ENCODE measurements at places on chromosomes 16 and 17. TPM values are rescaled to one million over a fixed set of nuclear protein-coding genes. Genes with fewer than 3 reads are reported as not detected.

Gene GRAPL
- polyA plus RNA-seq, result 14.8 TPM

Gene PALB2
- 7.2 TPM for polyA plus RNA-seq

Gene SMURF2
- polyA plus RNA-seq, result 6.8 TPM

Gene PRR35
- polyA plus RNA-seq, result not detected

Gene MT4
- not detected for polyA plus RNA-seq

Gene KRTAP1-5
- not detected for polyA plus RNA-seq

Gene TMC8
- 2.1 TPM for polyA plus RNA-seq

Gene COL1A1
- polyA plus RNA-seq, result 96.7 TPM

Gene CEP112
- polyA plus RNA-seq, result 4.2 TPM

Gene TVP23B
- polyA plus RNA-seq, result 25.8 TPM

Gene SYT17
- 7.6 TPM for polyA plus RNA-seq

Gene HSPB9
- not detected for polyA plus RNA-seq

Gene ATAD5
- 0.46 TPM for polyA plus RNA-seq

Gene CALB2
- 5.2 TPM for polyA plus RNA-seq

Gene PRSS36
- 7.6 TPM for polyA plus RNA-seq

Gene KRT31
- not detected for polyA plus RNA-seq

Gene CLDN9
- polyA plus RNA-seq, result not detected

Gene KRT33B
- polyA plus RNA-seq, result not detected

Gene CDK5R1
- under 0.01 TPM for polyA plus RNA-seq

Gene ZSCAN10
- not detected for polyA plus RNA-seq

Gene CNGB1
- not detected for polyA plus RNA-seq

Gene NACA2
- polyA plus RNA-seq, result not detected

Gene TNFSF13
- polyA plus RNA-seq, result 108 TPM

Gene TRPV2
- 13.4 TPM for polyA plus RNA-seq

Gene NOB1
- 21.0 TPM for polyA plus RNA-seq

Gene P3H4
- polyA plus RNA-seq, result 3.0 TPM

Gene ZDHHC1
- 4.4 TPM for polyA plus RNA-seq

Gene CUEDC1
- polyA plus RNA-seq, result 11.4 TPM

Gene SCGB1C2
- polyA plus RNA-seq, result not detected

Gene OR1A1
- not detected for polyA plus RNA-seq

Gene CRYBA1
- polyA plus RNA-seq, result not detected

Gene SNAI3
- 3.0 TPM for polyA plus RNA-seq
